ENCODE measurements at places on chromosomes 3 and 15. TPM values are rescaled to one million over a fixed set of nuclear protein-coding genes. Genes with fewer than 3 reads are reported as not detected.

DNA sequence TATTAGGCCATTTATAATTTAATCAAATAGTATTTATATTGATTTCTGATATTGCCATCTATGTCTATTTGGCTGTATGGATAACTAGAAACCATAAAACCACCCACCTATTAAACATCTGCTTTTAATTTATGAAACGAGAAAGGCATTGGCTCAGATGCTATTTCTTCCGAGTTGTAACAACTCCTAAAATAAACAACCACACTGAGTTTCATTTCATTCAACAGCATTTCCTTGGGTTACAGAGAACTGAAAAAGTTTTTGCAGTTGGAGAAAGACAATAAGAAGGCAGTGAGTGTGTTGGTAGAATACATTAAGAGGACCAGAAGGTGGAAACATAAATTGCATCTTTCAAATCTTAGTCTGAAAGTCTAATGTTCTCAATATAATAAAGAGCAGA lies 79.1 kb downstream of the AQR start:
- no peak for DNase-seq

DNA sequence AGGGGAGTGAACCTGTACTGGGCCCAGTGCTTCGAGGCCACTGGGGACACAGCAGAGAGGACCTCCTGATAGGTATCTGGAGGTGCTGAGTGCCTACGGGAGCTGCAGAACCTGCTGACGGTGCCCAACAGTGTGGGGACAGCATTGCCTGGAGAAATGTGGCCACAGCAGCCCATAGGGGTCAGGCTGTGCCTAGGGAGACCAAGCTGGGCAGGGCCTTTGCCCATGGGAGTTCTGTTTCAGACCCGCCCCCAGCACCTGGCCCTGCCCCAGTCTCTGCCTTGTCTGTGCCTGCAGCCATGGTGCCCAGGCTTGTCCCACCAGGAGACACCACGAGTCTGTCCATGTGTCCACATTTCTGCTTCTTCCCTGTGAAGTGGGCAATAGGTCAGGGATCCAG lies 15.3 kb upstream of the RPL32 start:
- no peak for DNase-seq

DNA sequence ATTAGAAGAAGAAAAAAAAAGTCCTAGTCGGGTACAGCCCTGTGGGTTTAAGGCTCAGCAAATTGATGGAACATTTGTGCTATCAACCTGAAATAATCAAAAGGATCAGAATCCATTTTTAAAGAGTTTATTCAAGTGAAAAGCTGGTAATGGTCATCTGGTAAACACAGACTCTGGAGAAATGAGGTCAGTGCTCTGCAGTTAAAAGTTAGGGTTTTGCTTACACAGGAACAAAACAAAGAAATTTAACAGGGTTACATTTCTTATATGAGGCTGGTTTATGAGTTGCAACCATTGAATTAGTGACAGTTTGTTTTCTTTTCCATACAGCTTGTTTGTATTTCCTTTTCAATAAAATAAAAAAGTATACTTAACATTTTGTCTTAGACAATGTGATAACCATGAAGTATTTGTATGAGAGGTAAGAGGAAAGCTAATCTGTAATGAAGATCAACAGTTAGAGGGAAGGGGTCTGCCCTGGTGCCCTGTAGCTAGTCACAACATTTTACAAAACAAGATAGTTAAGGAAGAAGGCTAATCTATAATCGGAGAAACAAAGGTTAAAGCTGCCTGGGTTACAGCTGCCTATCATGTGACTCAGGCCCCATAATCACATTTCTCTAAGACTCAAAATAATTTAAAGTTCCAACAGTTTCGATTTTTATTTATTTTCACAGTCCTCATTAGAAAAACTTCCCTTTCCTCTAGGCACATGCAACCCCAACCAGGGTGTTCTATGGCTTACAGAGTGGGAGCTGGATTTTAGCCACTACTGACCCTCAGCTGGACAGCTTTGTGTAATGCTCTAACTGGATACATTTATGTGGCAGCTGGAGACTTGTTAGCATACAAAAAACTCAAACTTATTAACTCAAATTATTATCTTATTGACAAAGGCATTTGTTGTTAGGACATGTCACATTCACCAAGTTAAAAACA lies 98.1 kb upstream of the ACP3 start:
- DNase-seq, result no peak

Gene ITGB5
- 67.2 TPM for total RNA-seq

Gene TMEM158
- total RNA-seq, result 82.9 TPM

GRCh38 chr3:62805580-62806277 lies 69.5 kb downstream of the CADPS start:
- DNase-seq, result no peak

Gene P2RY12
- total RNA-seq, result not detected

Gene SOX2
- total RNA-seq, result not detected

GRCh38 chr3:11364181-11364580 lies 92.0 kb downstream of the ATG7 start:
- DNase-seq, result no peak

DNA sequence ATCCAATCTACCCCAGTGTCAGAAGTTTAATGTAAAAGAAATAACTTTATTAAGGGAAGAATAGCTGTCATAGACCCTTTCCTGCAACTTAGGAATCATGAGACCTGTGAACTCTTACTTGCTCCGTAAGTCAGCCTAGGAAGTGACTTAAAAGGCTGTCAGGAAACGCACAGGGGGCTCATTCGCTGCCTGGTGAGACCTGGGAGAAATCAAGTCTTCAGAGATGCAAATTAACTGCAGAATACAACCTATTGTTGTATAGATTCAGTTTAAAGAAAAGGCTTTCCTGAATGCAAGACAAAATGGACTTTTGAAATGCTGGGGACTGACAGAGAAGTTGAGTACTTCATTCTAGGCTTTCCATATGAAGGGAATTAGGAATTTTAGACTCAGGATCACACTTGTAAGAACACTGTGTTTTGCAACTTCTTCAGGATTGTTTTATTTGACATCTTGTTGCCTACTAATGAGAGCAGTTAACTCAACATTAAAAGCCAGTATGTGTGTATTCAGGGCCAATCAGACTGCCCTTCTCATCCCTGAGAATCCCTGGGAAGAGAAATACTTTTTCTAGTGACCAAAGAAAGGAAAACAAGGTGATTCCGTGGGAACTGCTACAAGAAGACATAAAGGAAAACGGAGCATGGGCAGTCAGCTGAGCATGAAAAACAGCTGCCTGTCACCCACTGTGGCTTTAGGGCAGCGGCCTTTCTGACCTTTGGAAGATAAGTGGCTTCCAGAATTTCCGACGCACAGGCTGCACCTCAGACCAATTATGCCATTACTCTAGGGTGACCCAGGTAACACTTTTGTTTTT lies 18.5 kb upstream of the DPPA4 start:
- no peak for DNase-seq

- no peak for DNase-seq
Measured at GRCh38 chr15:26877831-26878230, 11.0 kb downstream of the GABRA5 start.

- no peak for DNase-seq
Measured at GRCh38 chr3:10533737-10534023, 28.3 kb upstream of the ATP2B2 start.

Measured in PC-3 (cell line).